ENCODE measurements at places on chromosomes 11 and 22.
A peak's percentile ranks its signal among the peaks of the same experiment; 100 is the strongest.

- DNase-seq: no peak
Measured at GRCh38 chr22:25393121-25393805, 171.2 kb upstream of the GRK3 start.

GRCh38 chr11:65576232-65576866, 496 bp downstream of the EHBP1L1 start:
- no peak for DNase-seq

DNA sequence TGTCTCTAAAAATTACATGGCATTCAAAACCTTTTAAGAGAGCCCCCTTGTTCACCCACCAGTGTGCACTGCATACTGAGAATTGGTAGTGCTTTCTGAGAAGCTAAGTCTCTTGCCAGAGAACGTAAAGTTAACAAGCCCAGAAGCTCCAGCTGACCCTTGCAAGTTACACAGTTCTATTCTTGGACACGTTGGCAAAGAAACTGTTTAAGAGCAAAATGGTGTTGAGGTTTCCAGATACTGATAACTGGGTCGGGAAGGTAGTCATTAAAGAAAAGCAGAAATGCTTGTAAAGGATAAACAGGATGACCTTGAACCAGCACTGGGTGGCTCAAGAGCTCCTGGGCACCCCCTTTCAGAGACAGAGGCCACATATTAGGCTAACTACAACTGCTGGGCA, 284.8 kb downstream of the CADM1 start:
- DNase-seq: no peak

GRCh38 chr11:85752890-85753581, 57.9 kb downstream of the SYTL2 start:
- DNase-seq: no peak

DNA sequence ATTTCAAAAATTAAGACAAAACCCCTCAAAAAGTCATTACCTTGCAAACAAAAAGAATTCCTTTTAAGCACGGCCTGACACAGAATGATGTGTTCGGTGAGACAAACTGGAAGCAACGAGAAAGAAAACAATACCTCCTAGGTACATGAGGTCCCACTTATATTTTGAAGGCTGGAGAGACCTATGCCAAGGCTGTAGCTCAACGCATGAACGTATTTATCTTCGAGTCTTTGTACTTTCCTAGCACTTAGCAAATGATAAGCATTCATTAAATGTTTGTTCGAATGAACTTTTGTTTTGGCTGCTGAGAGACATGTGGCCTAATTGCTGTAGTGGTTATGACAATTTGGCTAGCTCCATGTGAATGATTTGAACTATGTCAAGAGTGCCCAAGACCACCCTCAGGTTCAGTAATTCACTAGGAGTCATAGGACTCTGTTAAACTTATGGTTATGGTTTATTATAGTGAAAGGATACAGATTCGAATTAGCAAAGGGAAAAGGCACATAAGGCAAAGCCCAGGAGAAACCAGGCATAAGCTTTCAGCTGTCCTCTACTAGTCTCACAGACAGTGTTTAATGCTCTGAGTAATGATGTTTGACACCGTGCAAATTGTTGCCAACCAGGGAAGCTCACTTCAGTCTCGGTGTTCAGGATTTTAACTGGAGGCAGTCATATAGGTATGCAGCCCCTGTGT, 26.0 kb upstream of the HORMAD2 start:
- DNase-seq: no peak

GRCh38 chr11:73999581-74000306, 9.1 kb downstream of the UCP3 start:
- DNase-seq: no peak

DNA sequence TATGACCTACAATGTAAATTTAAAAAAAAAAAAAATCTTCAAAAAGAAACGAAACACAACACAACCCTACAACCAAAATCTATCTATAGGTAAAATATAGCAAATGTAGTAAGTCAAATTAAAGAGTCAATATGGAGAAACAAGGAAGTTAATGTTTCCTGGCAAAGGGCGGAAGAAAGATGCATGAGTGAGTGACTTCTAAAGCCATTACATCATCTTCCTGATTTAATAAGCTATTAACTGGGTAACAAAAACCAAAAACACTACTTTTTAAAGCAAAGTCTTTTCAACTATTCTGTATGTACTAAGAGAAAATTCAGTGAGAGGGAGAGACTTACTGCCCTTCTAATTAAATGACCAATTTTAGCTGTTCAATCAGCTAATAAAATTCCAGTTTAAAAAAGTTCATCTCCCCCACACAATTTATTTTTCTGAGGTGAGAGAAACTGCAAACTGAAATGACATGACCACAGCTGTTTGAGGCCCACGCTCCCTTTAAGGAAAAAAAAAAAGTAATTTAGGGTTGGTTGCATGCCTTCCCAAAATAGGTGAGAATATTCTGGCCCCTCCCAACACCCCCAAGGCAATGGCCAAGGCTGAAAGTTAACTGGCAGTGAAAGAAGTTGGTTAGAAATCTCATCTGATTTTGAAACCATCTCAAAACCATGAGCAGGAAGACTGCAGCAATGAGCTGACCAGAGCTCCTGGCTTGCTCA, 5.9 kb downstream of the SF1 start:
- DNase-seq: peak; percentile 47

GRCh38 chr11:46895821-46896220, 22.5 kb downstream of the LRP4 start:
- no peak for DNase-seq

DNA sequence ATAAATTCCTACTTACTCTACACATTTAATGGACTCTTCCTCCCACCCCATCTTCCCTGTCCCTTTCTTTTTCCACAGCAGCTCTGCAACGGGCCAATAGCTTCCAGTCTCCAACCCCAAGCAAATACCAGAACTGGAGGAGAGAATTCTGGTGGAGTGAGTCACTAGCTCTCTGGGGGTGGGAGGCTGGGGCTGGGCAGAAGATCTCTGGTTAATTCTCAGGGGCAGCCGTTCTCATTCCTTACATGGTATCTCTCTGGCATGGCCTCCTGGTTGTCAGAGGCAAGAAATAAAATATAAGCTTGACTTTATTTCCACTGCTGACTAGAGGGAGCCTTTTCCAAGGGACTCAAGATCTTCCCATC, 90.4 kb upstream of the PARVA start:
- DNase-seq: peak; percentile 87

DNA sequence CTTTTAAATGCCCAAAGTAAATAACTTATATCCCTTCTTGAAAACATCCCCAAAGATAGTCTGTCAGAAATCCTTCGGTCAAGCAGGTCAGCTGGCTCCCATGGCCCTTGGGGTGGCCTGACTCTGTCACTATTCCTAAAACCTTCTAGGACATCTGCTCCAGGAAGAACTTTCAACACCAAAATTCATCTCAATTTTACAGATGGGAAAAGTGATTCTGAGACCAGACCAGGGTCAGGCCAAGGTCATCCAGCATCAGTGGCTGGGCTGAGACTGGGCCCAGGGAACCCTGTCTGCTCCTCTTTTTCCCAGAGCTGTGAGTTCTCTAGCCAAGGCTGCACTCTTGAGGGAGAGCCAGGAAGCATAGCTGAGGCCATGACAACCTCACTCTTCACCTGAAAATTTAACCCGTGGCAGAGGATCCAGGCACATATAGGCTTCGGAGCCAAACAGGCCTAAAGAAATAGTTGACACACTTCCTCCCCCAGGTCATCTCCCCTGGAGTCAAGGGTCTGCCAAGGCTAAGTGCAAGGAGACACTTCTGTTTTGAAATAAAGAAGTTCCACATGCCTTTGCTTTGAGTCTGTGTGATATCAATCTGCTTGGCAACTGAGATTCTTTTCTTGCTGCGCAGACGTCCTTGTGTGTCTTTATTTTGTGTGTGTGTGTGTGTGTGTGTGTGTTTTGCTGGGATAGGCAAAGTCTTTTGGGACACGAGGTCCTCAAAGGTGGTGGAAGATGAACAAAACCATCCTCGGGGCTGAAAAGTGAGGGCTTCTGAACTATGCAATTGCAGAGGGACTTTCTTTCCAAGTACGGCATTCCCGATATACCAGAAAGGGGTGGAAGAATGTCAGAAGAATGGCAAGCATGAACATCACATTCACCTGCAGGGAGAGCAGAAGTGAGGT, 16.8 kb upstream of the PRG2 start:
- DNase-seq: no peak

GRCh38 chr22:19518635-19519034, 5.6 kb downstream of the CLDN5 start:
- no peak for DNase-seq

DNA sequence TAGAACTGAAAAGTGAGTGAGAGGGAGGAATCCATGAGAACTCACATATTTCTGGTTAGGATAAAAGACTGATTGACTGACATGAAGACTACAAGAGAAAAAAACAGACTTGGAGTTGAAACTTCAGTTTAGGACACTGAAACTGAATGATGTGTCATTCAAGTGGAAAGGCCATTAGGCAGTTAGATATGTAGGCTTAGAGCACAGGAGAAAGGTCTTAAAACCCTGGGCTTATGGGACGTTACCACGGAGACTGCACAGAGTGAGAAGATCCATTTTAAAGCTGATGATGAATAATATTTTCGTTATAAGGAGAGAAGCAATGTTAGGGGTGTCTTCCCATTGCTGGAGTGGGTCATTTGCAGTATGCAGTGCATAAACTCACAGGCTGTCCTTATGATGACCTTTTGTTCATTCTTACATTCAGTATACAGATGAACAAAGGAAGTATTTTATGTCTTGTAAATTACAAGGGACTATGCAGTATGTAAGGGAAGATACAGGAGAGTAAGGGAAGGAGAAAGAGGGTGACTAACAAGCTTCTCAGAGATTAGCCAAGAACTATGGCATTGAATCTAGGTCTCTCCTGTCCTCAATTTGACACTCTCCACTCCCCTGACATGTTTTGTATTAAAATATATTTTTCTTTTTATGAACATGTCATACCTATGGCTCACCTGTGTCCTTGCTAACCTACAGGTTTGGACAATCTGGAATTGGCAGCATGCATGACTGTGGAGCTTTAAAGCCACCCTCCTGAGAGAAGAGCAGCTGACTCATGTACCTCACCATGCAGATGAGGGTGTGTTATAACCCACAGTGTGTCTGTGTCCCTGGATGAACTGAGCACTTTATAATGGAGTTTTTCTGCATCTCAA, 63.7 kb downstream of the MAML2 start:
- no peak for DNase-seq
